SW480 (cell line): ENCODE measurements at places on chromosomes 3 and 15.

DNA sequence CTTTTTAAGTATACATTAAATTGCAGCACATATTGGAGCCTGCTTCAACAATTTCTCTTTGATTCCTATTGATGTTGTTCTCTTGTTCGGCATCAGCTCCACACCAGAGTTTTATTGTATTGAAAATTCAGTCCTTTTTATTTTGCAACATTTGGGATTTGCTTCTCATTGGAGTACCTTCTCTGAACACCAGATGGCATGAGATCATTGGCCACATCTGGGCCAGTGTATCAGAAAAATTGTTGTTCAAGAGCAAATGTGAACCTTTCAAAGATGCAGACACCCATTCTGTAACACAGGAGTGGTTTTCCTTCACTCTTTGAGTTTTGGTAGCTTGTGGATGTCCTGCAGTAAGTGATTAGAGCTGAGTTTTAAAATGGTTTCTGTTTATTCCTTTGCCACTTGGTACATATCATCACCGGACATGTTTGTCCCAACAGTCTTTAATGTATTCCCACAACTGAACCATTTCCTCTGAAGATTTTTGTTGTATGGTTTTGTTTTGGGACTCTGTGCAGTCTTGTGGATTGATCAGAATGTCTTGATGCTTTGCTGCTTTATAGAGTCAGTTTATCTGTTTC is 96.1 kb downstream of the MCTP2 start:
- peak; percentile 30 for DNase-seq

GRCh38 chr15:95150466-95150865 is 919.1 kb downstream of the MCTP2 start:
- no peak for DNase-seq

DNA sequence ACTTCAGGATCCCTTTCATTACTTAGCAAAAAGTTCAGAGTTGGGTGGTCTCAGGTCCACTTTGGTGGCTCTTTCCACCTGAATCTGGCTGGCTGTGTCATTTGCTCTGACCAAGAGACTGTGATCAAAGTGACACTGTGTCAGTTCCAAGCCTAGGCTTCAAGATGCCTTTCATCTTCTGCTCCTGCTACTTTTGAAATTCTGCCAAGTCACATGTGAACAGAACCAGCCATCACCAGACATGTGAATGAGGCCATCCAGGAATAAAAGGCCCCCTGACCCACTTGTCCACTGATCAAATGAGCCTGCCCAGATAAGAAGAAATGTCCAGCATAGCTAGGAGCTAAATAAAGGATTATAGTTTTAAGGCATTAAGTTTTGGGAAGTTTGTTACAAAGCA is 132.2 kb downstream of the OSBPL10 start:
- DNase-seq, result peak; percentile 16

GRCh38 chr3:150760431-150761200 is 2.4 kb downstream of the SIAH2 start:
- DNase-seq, result no peak

- DNase-seq, result no peak
Measured at GRCh38 chr3:186708983-186709679, 8.0 kb upstream of the KNG1 start.

- no peak for DNase-seq
Measured at GRCh38 chr3:32818229-32818969, 602 bp downstream of the TRIM71 start.

DNA sequence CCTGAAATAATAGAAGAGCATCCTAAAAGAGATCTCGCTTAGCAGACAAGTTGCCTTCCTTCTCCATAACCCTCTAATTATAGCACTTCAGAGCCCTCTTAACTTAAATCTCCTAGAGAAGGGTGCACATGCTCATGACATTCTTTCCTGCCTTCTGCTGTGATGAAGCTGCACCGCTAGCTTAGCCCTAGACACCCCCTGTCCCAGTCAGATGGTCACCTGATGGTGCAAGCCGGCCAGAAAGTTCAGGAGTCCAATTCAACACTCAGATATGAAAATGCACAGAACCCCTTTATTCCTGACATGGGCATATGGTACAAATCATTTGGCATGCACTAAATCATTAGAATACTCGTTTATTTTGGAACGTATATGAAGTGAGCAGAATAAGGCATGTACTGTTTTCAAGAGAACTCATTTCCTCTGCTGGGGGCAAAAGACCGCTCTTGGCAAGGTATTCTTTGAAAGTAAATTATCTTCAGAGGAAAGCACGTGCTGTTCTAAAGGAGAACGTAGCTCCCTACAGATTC is 420.4 kb upstream of the PROK2 start:
- no peak for DNase-seq

DNA sequence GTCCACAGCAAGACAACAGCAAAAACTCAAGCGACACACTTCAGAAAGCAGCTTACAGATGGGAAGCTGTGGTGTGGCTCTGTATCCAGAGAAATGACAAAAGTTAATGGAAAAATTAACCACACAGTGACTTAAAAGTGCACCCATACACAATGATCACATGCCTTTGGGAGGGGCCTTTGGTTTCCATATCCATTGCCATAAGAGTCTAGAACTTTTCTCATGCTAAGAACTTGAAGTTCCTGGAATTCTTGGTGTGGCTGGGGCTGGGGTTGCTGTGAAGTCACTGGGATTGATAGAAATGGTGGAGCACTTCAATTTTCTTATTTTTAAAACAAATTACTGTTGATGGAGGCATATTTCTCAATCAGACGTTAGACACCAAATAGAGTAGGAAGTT is 108.6 kb upstream of the FEZF2 start:
- DNase-seq, result no peak

DNA sequence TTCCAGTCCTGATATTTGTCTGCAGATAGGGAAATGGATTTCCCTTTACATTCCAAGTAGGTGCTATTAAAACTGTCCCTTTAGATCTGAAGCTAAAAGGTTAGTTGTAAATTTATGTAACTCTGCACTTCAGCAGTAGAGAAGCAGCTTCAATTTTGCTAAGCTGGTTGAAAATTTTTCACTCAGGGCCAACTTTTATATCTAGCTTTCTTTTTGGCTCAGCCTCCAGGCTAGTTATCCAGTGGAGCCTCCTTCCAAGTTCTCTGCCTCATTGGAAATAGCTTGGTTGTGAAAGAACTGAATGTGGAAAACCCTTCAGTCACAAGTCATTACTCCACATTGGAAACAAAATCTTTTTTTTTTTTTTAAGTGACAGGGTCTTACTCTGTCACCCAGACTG is 8.2 kb upstream of the ZNF660 start:
- no peak for DNase-seq

DNA sequence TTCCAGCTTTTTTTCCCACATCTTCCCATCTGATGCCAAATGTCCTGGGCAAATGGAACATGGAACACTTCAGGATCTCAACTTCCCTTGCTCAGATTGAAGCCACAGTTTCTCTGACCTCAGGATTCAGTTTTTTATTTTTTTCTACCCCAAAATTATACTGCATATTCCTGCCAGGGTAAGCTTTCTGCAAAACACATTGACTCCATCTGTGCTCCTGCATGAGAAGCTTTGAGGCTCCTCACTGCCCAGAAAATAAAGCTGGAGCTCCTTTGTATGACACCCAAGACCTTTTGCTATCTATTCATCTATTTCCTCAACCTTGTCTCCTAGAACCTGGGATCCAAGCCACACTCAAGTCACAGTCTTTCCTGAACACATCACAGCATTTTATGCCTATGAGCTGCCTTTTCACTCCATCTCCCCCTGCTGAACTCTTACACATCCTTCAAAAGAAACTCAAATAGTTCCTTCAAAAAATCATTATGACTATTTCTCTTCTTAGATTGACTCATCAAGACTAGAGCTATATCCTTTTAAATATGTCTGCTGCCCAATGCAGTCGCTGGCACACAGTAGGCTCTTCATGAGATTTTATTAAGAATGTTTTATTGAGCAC is 57.4 kb upstream of the PSMD6 start:
- no peak for DNase-seq

GRCh38 chr3:5485427-5485826 is 297.9 kb downstream of the EDEM1 start:
- no peak for DNase-seq

DNA sequence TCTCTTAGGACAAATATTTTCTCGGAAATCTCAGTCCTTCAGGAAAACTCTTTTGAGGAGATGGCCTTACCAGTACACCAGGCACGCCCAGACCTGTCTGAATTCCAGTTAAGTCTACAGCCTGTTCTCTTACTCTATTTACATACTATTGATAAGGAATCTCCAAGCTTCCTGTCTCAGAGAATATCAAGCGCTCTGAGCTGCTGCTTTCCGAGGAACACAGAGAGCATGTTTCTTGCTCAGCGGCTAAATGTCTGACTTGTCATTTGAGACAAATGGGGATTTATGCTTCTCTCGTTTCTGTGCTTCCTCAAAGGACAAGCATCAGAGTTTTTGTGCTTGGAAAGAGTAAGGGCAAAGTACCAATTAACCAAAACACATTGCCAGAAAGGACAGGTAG is 112.4 kb upstream of the CCDC54 start:
- DNase-seq, result no peak

DNA sequence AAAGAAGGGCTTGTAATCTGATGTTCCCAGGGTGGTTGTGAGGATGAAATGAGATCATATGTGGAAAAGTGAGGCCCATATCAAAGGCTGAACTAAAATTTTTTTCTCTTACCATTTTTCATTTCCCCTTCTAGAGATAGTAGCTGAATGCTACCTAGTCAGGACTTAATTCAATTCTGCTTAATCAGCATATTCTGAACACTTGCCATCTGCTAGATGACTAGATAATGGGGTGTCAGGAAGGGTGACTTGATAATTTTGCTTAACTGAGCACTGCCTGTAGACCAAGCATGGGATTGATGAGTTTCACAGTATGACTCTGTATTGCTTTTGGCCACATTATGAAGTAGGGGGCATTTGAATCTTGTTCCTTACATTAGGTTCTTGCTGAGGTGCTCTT is 136.2 kb downstream of the CHST2 start:
- no peak for DNase-seq

DNA sequence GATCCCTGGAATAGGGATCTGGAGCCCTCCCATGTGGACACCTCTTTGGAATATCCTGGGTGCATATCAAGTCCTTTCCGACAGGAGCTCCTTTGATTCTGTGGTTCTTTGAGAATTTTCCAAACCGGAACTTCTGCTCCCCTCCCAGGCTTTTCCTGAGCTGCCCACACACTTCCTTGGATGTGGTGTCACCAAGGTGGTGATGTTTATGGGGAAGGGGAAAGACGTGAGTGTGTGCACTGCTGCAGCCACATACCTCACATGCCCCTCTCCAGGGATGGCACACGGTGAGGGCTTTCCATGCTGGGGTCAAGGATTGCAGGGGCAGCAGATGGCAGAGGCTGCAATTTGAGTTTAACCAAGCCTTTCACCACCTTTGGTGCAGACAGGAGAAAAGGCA is 27.9 kb upstream of the PSTPIP1 start:
- DNase-seq, result peak; percentile 11

- no peak for DNase-seq
Measured at GRCh38 chr3:42827023-42827422, 17.8 kb downstream of the ACKR2 start.

GRCh38 chr3:181103605-181104004 is 114.1 kb upstream of the DNAJC19 start:
- DNase-seq, result no peak

DNA sequence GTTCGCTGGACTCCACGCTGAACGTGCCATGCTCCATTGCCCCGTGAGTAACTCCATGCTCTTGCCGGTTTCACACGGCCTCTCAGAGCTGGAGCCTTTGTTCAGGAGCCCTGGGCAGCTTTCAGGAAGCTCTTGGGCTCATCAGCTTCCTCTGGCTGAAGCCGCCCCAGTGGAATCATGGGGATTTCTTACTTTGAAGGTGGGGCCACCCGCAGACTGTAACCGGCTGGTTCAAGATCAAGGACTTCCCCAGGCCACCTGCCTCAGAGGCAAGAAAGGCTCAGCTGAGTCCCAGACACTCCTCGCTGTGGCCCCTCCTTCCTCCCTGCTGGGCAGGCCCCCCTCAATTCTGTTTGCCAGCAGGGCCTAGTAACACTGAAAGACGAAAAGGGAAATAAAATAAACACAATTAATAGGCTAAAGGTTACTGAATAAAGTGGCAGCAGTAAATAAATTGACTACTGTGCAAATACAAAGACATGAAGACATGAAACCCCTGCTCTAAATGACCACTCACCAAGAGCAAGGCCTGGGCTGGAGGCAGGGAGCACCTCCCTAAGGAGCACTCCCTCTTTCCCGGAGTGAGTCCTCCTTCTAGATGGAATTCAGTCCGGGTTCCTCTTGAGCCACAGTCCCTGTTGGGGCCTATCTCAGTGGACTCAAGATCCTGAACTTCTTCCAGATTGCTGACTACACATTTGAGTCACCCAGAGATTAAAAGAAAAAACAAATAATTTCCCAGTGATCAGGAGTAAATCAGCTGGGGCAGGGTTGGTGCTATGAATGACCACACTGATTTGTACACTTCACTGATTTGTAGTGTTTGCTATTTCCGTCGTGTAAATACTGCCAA is 51.0 kb downstream of the ZDHHC19 start:
- no peak for DNase-seq

DNA sequence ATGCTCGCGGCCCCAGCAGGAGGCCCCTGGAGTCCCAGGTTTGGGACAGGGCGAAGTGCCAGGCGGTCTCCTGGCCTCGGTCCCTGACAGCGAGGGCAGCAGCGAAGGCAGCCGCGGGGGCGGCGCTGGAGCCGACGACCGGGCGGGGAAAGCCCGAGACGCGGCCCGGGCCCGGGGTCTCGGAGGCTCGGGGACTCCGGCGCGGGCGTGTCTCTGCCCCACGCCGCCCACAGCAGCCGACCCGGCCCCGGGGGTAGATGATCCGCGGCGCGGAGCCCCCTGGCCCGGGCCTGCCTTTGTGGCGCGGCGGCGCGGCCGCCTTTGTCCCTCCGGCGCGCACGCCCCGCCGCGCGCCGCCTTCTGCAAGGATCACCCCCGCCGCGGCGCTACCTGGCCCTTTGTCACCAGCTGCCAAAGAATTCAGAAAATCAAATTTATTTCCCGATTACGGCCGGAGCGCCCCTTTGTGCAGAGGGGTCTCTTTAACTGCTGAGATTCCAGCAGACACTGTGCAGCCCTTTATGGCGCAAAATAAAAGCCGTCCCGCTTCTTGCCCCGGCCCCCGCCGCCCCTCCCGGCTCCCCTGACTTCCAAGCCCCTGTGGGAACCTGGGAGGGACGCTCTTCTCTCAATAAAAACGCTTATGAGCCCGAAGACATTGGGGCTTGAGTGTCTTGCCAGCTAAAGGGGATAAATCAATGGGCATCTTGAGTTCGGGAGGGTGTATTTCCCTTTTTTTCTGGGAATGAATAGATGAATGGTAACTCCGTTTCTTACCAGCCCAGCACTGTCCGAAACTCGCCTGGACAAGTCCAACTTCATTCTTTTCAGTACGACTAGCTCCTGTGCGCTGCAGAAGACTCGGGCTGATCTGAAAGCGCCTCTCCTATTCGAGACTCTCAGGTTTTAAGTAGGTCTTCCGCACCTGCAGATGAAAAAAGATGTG is 68.4 kb downstream of the HES1 start:
- peak; percentile 41 for DNase-seq

- no peak for DNase-seq
Measured at GRCh38 chr3:141383555-141384129, 15.3 kb downstream of the ZBTB38 start.

DNA sequence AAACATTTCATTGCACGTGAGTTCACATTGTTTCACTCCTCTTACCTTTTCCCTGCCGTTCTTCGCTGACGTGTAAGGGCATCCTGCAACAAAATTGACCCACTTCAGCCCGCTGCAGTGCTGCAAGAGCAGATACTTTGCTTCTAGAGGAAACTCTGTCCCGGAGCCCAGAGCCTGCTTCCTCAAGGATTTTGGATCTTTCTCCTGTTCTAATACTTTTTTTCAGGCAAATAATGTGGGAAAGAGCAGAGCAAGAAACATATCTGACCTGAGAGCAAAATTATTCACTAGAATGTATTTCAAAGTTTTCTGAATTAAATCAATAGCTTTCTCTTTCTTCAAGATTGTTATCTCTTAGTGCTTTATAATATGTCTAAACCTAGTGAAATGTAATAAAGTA is 303.9 kb downstream of the AGBL1 start:
- no peak for DNase-seq
